ENCODE measurements at places on chromosomes 1 and 21.

DNA sequence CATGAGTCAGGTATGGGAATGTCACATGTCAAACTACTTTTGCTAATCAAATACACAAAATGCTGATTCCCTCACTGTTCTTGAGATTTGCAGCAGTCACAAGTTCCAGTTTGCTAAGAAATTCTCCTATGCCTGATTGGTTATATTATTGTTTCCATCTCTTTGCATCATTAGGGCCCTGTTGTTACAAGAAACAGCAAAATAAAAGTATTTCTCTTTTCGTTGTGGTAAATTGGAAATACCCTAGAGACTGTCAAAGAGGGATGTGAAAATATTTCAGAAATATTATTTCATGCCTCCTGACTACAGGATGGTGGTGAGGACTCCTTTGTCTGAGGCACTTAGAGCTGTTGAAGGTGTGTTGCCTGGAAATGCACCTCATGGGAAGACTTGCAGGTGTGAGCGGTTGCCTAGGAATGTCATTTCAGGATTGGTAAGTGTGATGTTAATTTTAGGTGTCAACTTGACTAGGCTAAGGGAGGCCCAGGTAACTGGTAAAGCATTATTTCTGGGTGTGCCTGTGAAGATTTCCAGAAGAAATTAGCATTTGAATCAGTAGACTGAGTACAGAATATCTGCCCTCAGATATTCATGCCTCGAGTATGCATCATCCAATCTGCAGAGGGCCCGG, 117.4 kb downstream of the ROR1 start:
- DNase-seq, result peak; percentile 67

- no peak for DNase-seq
Observed at GRCh38 chr1:10643607-10644306, 152.7 kb downstream of the CASZ1 start.

DNA sequence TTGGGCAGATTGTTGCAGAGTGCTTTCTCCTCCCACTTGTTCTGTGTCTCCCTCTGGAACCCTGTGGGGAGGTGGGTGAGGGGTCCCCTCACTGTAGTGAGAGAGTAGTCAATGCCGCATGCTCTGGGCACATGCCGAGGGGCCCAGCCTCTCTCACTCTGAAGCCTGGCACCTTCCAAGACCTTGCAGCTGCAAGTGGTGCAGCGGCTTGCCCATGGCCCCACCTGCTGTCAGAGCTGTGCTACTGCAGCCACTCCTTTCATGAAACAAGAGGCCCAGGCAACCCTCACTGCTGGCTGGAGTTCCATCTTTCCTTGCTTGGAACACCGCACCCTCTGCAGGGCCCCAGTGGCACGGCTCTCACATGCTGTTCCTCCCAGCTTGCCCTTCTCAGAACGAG, 58.4 kb upstream of the COL6A1 start:
- DNase-seq, result peak; percentile 53

- peak; percentile 93 for DNase-seq
Observed at GRCh38 chr1:205147191-205147835, 25.5 kb upstream of the RBBP5 start.

GRCh38 chr1:214471458-214471857, 79.9 kb downstream of the PTPN14 start:
- peak; percentile 55 for DNase-seq

DNA sequence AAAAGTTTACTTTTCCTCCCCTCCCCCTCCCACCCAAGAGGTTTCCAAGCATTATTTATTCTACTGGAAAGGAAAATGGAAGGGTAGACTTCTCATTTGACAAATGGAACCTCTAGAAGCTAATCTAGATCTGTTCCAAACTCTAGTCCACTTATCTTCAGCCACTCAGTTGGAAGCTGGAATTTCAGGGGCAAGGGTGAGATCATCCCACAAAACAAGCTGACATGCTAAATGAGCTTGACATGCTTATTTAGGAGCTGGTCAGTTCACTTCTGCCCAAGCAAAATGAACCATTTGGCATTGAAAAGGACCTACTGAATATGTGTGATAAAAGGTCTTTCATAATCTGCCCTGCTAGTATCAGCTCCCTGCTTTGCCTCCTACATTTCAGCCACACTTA, 5.0 kb downstream of the LRRC41 start:
- DNase-seq, result no peak

DNA sequence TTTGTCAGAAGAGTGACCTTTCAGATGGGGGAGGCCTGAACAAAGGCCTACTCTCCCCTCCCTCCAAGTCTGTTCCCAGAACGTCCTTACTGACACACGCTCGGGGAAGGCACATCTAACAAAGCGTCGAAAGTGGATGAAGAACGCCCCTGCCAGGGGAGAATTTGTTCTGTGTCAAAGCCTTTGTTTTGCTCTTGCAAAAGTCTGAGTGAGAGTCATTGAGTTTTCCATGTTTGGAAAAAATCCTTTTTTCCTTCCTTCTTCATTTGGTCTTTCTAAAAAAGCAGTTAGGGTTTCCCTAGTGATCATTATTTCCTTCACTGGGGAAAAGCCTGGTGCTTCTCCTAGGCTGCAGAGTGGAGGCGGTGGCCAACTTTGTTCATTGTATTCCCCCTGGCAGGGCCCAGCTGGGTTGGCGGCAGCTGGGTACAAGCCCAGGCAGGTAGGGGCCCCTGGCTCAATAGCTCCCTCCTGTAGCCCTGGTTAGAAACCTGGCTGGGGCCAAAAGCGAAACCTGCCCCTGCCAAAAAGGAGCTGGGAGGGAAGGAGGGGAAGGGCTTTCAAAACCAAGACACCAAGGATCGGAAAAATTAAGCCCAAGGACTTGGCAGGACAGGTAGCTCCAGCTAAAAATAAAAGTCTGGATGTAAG, 81.1 kb downstream of the ITPKB start:
- DNase-seq, result no peak

- peak; percentile 14 for DNase-seq
Observed at GRCh38 chr1:61450454-61450853, 274.5 kb downstream of the TM2D1 start.

DNA sequence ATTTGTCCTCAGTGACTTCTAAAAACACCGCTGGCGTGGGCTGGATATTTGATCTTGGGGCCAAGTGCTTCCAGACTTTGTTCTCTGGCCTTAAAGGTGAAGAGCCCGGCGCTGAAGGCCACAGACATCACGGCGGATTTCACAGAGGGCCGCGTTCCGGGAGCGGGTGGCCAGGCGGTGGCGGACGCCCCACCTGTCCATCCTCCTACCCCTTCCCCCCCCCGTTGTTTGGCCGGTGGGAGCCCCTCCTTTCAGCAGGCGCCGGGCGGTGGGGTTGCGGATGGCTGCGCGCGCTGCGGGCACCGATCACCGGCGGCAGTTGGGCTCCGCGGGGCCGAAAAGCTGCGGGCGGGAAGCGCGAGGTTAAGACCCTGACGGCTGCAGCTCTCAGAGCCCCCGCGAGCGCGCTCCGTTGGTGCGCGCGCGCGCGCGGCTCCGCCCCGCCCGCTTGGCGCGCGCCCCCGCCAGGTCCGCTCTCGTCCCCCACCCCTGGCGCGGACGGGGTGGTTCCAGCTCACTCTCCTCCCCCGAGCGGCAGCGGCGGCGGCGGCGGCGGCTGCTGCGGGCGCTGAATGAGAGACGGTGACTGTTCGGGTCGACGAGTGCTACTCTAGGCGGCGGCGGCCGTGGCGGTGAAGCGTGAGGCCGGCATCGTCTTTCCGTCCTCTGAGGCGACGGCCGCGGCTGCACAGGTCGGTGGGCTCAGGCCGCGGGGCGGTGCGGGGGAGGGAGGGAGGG, at the start of gene RALGPS2:
RALGPS2 (plus strand) TSS at position 517 of the 738 bp plus-strand sequence. CDS start 51,521 bp downstream, outside the sequence.
- peak; percentile 85 for DNase-seq

GRCh38 chr1:64908575-64908974, 57.8 kb downstream of the JAK1 start:
- DNase-seq, result no peak

- DNase-seq, result no peak
Observed at GRCh38 chr1:87878873-87879272, 550.2 kb downstream of the LMO4 start.

DNA sequence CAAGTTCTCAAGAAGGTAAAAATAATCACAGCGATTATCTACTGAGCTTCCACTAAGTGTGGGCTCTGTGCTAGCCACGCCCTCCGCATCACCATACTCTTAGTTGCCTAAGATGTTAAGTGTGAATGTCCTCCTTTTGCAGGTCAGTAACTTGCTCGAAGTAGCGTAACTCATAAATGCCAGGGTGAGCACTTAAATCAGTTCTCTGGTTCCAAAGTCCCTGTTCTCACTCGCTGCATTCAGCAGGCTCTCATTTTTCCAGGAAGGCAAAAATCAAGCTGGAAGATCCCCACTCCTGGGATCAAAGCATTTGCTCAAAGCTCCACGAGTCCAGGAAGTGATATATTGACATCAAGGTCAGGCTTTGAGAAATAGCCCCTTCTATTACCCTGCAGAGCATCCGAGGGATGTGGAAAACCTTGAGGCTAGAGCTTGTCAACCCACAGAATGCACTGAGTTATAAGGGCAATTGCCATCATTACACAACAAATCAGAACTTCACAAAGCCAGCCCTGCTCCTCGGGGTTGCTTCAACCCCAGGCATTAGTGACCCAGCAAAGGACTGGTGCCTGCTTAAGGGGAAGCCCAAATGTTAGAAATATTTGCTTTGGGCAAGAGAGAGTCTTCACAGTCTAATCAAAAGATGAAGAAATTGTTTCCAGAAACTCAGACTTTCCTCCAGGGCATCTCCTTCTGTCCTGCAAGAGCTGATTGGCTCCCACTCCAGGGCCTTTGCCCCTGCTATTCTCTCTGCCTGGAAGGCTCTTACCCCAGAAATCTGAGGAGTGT, 19.5 kb downstream of the SLC30A1 start:
- no peak for DNase-seq

DNA sequence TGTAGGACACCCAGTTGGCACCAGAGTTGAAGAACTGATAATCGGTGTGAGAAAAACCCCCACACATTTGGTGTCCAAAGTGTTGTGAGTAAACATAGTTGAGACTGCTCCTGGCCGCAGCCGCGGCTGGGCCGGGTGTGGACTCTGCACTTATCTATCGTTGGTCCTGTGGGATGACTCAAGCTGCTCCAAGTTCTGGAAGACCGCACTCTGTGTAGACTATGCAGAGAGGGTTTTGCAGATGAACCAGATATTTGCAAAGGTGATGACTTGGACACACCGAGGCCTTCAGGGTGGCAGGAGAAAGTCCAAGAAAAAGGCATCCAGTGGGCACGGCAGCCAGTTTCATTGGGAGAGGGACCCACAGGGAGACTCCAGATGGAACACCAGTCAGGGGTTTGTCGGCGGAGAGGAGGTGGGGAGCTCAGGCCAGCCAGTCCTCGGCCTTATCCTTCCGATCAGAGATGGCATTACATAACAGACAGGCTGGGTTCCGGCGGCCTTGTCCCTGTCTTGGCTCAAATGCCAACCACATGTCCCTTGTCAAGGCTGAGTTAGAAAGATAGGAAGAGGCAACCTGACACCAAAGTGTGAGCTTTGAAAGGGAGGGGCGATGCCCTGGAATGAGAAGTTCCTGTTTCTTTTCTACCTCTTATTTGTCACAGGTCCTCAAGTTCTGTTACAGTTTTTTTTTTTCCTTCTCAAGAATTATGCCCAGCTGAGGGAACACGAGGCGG, 21.1 kb downstream of the C2CD2 start:
- peak; percentile 92 for DNase-seq

DNA sequence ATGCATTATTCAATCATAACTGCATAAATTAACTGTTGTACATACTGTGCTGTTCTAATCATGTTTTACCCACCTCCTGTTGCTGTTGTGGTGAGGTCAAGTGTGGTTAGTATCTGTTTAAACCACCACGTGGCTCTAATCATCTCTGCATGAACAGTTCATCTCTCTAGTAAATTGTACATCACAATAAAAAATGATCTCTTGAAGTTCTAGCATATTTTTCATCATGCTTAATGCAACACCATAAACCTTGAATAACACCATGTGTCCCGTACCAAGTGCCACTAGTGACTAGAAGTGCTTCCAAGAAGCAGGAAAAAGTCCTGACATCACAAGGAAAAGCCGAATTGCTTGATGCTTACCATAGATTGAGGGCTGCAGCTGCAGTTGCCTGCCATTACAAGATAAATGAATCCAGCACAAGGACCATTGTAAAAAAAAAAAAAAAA, 51.7 kb downstream of the SNRPE start:
- no peak for DNase-seq

- peak; percentile 5 for DNase-seq
Observed at GRCh38 chr1:188089461-188089860, 1260.7 kb downstream of the PLA2G4A start.

- no peak for DNase-seq
Observed at GRCh38 chr1:57116871-57117270, 151.1 kb upstream of the C8B start.

GRCh38 chr1:20903437-20903836, 116.3 kb upstream of the HP1BP3 start:
- peak; percentile 24 for DNase-seq

DNA sequence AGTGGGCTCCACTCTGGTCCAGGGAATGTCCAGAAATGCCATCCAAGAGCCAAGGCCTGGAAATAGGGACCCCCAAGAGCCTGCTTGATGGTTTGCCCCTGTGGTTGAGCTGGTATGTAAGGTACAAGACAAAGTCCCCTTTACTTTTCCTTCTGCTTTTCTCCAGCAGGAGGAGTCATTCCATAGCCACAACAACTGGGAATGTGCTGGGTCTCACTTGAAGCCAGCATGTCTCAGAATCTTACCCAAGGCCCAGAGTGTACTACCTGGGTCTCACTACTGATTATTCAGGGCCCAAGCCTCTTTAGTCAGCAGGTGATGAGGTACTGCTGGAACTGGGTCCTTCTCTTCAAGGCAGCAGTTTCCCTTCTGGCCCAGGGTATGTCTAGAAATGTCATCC, 62.1 kb upstream of the CD55 start:
- peak; percentile 39 for DNase-seq

GRCh38 chr1:47031585-47031984, 8.1 kb downstream of the CYP4X1 start:
- DNase-seq, result no peak

DNA sequence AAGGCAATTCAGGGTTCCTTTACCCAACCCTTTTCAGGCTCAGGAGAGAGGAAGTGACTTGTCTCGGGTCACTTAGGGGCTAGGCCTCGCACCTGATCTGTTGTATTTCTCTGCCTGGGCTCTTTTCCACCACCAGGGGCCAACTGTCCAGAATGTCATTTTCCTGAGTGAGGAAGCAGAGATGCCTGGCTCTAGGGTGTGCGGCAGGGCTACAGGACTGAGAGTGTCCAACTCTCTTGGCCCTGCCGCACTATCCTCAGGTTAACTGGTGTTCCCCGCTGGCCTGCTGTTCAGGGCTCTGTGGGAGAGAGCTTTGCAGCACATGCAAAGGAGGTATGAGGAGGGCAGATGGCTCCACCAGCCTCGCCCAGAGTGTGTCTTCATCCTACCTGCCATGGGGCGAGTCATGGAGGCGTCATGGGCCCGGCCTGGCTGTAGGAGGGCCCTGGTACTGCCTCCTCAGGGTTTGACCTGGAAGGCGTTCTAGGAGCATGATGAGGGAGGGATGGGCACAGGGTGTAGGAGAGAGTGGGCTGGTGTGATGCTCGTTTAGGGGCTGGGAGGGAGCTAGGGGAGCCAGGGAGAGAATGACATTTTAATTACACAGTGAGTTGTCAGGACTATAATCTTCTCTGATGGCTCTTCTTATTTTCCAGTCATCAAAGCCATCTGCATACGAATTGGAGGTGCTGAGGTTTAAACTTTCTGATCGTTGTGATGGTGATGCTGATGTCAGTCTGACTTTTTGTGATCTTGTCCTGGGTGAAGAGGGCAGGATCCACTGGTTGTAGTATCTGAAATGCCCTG, 128.3 kb downstream of the NOS1AP start:
- DNase-seq, result peak; percentile 9

GRCh38 chr1:8718850-8719361, 98.5 kb downstream of the RERE start:
- DNase-seq, result no peak
